EH (cell line): ENCODE measurements at places on chromosomes 13 and 19.

DNA sequence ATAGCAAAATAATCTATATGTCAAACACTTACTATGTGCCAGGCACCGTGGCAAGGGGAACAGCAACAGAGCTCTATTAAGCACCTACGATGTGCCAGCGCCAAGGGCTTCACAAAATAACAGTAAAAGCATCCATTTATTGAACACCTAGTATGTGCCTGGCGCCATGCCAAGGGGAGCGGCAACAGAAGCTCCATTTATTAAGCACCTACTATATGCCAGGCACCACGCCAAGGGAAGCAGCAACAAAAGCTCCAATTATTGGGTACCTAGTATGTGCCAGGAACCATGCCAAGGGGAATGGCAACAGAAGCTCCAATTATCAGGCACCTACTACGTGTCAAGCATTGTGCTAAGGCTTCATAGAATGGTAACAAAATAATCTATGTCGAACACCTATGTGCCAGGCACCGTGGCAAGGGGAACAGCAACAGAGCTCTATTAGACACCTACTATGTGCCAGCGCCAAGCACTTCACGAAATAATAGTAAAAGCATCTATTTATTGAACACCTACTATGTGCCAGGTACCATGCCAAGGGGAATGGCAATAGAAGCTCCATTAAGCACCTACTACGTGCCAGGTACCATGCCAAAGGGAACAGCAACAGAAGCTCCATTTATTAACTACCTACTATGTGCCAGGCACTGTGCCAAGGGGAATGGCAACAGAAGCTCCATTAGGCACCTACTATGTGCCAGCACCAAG, 107.7 kb downstream of the PTPRS start:
- DNase-seq: peak; percentile 4

GRCh38 chr13:31236211-31236786, 36.5 kb downstream of the B3GLCT start:
- DNase-seq: peak; percentile 55

DNA sequence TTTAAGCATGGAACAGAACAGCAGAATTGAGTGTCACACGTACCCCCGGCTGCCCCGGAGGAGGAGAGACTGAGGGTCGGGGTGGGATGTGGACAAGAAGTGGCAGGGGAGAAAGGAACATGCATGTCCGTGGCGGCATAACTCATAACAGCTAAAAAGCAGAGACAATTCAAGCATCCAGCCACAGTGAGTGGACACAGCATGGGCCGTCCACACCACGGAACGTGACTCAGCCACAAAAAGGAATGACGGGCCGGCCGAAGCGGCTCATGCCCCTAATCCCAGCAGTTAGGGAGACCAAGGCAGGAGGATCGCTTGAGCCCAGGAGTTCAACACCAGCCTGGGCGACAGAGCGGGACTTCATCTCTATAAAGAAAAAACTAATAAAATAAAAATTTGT, 7.6 kb downstream of the DOHH start:
- no peak for DNase-seq

- peak; percentile 3 for DNase-seq
These were observed 141.3 kb downstream of the STOML3 start for GRCh38 chr13:38849315-38849714.

DNA sequence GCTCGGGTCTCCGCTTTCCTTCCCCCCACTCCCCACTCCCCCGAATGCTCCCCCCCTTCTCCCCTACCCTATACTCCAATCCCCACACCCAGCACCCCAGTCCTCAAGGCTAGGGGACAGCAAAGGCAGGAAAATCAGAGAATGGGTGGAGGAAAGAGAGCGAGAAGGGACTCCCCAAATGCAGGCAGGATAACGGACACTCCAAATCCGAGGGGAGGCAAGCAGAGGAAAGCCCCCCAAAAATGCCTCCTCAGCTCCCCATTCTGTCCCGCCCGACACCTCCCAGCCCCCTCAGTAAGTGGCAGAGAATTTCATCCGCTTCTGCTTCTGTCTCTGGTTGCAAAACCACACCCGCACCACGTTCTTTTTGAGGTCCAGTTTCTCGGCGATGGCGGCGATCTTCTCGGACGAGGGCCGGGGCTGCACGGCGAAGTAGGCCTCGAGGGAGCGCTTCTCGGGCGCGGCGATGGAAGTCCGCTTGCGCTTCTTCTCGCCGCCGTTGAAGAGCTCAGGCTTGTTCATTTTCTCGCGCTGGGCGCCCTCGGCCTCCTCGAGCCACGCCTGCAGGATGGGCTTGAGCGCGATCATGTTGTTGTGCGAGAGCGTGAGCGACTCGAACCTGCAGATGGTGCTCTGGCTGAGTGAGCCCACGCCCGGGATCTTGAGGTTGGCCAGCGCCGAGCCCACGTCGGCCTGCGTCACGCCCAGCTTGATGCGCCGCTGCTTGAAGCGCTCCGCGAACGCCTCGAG, 2.1 kb downstream of the POU4F1 start:
- DNase-seq: no peak

DNA sequence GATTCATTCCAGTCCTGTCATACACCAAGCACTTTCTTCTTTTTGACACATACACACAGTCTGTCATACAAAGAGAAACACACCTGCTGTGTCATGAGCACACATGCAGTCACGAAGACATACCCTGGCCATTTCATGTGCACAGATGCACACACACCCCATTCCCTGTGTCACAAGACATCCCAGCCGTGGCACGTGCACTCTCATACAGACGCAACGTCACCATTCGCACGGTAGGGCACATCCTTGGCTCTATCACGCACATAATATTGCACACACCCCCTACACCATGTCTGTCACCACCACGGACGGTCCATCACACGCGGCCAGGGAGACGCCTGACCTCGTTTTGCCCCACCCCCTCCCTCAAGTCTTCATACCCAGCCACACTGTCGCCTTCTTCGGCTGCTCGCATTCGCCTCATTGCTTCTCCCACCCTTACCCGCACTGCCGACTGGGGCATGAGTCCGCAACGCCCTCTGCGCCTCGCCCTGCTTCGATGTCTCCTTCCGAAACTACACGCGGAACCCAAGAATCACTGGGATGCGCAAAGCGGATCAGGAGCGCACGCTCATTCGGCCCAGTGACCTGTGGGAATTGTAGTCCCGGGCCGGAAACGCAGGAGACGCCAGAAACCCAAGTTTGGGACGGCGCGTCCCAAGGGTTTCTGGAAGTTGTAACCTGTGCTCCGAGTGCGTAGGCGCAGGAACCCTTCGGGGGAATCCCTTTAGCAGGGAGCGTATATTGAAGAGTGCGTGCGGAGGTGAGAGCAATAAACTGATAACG, 6.8 kb upstream of the ZNF283 start:
- DNase-seq: peak; percentile 51

DNA sequence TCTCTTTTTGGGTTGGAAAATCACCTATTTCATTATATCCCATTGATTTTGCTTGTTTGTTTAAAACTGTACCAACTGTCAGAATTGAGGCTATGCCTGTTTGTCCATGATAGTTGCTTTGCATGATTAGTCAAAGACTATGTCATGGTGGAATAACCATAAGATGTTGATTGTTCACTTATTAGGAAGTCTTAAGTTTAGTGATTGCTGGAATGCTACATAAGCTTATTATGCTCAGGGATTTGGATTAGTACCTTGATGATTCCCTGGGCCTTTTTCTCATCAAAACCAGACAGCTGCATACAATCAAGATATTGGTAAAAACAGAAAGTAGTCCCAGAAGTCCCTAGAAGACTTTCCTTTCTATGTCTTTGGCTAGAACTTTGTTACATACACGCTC, 954.7 kb downstream of the PCDH9 start:
- no peak for DNase-seq
